Cortex of kidney (tissue), 1 donor: ENCODE measurements at places on chromosomes 6 and 20.

DNA sequence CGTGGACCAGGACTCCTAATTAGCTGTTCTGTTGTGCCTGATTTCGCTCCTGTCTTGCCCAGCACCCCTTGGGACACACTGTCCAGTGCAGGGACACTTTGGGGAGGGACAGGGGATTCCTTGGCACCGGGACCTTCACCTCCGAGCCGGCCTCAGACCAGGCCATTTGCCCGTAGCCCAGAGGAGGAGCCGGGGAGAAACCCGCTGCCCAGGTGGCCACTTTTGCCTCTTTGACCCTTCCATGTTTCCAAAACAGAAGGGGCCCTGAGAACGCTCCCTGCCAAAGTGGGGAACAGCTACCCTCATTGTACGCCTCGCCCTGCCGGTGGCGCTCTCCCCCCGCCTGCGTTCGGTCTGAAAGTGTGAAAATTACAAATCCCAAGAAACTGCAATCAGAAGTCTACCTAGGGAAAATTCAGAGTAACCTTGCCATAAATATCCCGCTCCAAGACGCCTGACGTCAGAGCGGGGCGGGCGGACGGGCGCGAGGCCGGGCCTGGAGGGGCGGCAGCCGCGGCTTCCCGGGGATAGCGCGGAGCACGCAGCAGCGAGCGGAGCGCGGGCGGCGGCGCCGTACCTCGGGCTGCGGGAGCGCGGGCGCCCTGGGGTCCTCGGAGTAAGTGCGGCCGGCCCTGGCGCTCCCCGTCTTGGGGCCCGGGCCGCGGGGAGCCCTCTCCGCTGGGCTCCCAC, at the start of gene DAAM2:
Gene DAAM2 (plus strand): TSS at position 527 of the 690 bp plus-strand sequence. CDS start 63,927 bp downstream, outside the sequence.
- no peak for DNase-seq

- DNase-seq = no peak
Observed at GRCh38 chr6:149473080-149474052, 11.4 kb downstream of the ZC3H12D start.

DNA sequence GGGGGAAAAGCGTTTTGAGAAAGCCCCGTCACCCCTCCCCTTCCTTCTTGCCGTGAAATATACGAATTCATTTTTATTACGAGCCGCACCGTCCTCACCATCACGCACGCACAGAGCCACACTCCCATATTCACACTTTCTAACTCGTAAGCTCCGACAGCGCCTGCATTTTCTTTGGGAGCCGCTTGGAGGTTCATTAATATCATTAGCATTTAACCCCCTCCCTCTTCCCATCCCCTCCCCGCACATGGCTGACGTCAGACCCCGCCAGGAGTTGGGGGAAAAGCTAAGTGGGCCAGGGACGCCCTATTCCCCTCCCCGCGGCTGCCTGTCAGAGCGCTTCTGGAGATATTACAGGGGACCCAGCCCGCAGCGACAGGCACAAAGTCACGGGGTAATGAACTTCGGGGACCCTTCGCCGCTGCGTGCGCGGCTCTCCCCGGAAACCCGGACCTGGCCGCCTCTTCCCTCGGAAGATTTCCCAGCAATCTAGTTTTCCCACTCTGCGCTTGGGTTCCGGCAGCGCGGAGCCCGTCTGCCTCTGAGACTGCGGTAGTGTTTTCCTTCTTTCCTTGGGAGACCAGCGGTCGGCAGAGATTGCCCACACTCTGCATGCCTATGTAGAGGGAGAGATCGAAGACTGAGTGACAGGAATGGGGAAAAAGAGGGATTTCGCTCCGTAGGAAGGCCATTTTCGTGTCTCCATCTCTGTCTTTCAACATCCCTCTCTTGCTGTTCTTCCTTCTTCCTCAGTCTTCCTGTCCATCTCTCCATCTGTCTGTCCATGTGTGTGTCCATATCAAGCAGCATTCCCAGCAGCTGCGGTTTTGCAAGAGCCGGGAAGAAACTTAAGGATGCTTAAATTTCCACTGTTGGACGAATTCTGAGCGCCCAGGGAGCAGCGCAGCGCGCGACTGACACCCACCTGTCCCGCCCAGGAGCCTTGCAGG, at the start of gene NR2E1:
Gene NR2E1 (plus strand): TSS at position 309 of the 950 bp plus-strand sequence. CDS start 744 bp downstream, outside the sequence.
- no peak for DNase-seq

GRCh38 chr20:56352345-56353055, 6.3 kb upstream of the FAM210B start:
- DNase-seq = no peak

DNA sequence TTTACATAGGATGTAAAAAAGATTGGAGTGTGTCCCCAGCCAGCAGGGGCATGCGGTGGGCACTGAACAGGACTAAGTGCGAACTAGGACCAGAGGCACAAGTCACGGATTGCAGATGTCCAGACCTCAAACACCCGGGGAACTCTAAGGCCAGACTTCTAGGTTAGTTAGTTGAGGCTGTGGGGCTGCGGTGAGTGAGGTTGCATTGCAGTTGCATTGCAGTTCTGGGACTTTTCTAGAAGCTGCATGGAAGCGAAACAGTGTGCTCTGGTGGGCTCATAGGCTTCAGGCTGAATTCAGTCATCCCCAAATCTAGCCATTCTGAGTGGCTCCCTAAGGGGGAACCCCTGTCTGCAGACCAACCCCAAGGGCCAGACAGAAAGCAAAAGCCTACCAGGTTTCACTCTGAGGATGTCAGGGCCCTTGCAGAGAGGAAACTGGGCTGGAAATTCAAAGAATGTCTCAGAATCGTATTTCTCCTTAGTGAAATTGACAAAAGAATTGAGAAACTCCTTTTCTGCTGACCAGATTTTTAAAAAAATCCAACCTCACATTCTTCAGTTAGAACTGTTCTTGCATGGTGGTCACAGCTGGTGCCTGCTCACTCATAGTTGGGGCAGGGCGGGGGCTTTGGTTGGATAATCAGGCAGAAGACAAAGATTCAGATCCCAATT, 182.8 kb downstream of the ZDHHC14 start:
- DNase-seq = no peak

DNA sequence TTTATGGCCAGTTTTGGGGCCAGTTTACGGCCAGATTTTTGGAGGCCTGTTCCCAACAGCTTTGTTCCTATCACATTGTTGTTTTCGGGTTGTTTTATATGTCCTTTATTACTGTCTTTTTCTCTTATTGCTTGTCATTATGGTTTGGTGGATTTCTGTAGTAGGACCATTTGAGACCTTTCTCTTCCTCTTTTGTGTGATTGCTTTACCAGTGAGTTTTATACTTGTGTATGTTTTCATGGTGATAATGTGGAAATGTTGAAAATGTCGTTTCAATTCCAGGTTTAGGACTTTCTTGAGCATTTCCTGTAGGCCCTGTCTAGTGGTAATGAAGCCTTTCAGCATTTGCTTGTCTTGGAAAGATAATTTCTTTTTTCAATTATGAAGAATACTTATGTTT, 17.8 kb downstream of the HLA-B start:
- no peak for DNase-seq

GRCh38 chr6:73792738-73793137, 96.7 kb downstream of the CD109 start:
- no peak for DNase-seq

GRCh38 chr6:28747631-28748157, 176.1 kb downstream of the TRIM27 start:
- DNase-seq = no peak

- DNase-seq = no peak
Observed at GRCh38 chr6:168343239-168344150, 23.9 kb upstream of the DACT2 start.

GRCh38 chr20:4151991-4152695, 136.8 kb upstream of the RNF24 start:
- DNase-seq = no peak

- no peak for DNase-seq
Observed at GRCh38 chr6:17679726-17680125, 27.0 kb downstream of the NUP153 start.

- DNase-seq = no peak
Observed at GRCh38 chr6:119148098-119148824, 69.8 kb upstream of the FAM184A start.

GRCh38 chr6:166106076-166106686, 61.5 kb downstream of the TBXT start:
- DNase-seq = no peak

- no peak for DNase-seq
Observed at GRCh38 chr6:15337582-15337981, 91.7 kb downstream of the JARID2 start.

DNA sequence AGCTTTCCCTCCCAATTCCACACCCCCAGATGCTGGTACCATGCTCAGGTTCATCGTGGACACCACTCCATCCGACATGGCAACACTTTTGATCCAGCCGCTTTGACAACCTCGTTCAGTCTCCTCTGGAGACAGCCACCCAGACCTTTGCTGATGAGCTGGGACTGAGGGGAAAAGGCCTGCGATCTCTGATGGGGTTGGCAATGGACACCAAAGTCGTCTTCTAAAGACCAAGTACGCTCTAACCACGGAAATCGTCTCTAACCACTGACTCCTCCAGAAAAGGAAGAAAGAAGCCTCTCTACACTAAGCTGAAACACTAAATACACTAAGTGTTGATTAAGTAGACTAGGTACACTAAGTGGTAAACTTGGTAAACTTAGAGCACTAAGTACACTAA, 26.1 kb upstream of the HLA-E start:
- DNase-seq = no peak

DNA sequence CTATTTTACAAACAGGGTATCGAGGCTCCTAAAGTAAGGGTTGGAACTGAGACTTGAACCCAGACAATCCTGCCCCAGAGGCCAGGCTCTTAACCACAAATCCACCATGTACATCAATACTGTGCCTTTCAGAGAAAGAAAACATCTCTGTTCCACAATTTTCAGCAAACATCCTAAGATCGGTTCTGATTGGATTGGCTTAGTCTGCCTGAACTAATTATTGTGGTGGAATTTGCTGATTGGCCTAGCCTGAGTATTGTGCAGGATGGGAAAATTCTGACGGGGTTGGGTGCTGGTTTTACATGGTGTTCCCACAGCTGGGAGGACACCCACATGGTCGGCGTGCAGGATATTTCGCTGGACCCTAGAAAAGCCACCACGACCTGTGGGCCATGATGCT, at the start of gene CLPSL1:
Gene CLPSL1 (plus strand): TSS at position 301 of the 400 bp plus-strand sequence. CDS start 92 bp downstream, at position 393.
- DNase-seq = no peak

- DNase-seq = no peak
Observed at GRCh38 chr6:87182321-87182720, 27.0 kb downstream of the ZNF292 start.

DNA sequence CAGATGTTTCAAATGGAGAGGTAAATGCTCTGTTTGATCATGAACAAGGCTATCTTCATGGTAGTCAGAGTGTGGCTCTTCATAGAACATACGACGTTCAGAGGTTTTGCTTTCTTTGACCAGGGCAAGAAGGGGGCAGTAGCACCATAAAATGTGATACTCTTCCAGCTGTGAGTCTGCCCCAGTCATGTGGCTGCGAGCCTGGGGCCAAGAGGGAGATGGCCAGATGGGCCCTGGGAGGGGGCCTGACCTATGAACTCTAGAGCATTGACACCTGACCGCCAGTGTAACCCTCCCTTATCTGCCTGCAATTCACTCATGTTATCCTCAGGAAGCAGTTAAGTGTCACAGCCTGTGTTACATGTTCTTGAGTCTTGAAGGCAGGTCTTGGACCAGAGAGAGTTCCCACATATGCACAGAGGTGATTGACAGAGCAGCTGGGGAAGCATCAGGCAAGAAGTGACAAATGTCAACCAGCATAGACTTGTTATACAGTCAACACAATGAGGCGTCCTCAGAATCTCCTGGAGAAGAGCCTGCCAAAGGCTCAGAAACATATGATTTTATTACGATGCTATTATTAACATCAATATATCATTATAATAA, 55.0 kb downstream of the SCML4 start:
- DNase-seq = no peak

DNA sequence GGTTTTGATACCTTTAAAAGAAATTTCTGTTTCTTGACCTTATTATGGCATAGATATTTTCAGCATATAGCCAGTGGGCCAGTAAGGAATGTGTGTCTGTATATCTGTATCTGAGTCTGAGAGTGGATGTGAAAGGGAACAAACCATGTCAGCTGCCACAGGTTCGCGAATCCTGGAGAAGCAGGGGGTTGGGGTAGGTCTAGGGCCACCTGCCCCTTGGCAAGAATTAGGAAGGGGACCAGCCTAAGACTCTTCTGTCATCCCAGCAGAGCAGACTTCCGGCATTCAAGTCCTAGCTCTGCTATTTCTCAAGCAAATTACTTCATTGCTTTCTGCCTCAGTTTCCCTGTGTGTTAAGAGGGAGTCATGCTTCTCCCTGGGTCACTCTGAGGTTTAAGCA, 180.3 kb upstream of the SNX9 start:
- DNase-seq = no peak

DNA sequence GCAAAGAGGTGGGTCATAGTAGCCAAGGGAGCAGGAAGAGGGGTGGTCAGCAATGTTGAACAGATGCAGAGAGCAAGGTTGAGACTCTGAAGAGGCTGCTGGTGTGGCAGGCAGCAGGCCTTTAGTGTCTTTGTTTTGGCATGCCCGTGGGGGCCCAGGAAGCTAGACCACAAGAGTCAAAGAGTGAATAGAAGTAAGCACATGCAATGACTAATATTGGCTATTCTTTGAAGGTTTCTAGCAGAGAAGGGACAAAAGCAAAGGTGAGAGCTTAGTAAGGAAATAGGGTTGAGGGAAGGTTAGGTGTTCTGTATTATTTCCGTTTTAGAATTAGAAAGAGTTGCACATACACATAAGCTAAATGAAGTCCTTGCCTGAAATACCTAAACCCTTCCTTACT, 18.8 kb downstream of the TDRD6 start:
- no peak for DNase-seq

DNA sequence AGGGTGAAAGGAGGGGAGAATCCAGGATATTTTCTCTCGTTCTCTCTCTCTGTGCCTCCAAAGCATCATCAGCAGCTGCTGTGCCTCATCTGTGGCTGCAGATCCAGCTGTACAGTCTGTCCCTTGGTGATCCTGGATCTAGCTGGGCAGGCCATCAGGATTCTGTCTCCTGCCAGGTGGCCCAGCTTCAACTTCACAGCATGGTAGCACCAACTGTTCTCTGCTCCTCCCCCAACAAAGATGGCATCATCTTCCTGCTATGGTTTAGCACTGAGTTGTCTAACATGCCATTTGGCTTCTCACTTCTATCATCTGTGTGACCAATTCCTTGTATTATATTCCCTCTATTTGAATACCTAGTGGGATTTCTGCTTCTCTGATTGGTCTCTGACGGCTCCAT, 28.6 kb upstream of the ARFGEF2 start:
- no peak for DNase-seq

GRCh38 chr6:36245572-36246061, 24.2 kb upstream of the PNPLA1 start:
- DNase-seq = no peak

DNA sequence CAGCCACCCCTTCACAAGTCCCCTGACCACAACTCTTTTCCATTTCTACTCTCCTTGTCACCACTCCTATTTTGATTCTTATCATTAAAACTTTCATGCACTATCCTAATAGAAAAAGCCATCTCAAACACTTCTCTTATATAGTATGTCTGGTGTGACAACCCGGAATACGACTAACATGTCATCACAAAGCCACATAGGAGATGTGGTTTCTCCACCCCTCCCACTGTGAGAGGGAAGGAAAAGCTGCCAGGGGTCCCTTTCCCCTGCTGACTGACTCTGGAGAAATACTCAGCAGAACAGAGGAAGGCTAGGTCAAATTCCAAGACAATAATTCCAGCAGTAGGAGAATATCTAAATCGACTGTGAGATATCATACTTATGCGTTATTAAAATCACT, 193.0 kb upstream of the KCNK16 start:
- no peak for DNase-seq
